Activated T-helper 1 cell treated with Interleukin-2 at 50 U/mL for 16 hours (primary cell): ENCODE measurements at places on chromosomes 5 and 9.

GRCh38 chr9:694403-695154, 146.9 kb upstream of the DMRT1 start:
- no peak for DNase-seq

GRCh38 chr5:146528236-146528635, 12.2 kb upstream of the GPR151 start:
- no peak for DNase-seq

GRCh38 chr5:147372191-147372590, 137.4 kb downstream of the STK32A start:
- no peak for DNase-seq

- no peak for DNase-seq
Observed at GRCh38 chr5:76367623-76368371, 35.3 kb upstream of the IQGAP2 start.

- DNase-seq = peak; percentile 21
Observed at GRCh38 chr9:100505564-100506159, 32.7 kb downstream of the TMEFF1 start.

DNA sequence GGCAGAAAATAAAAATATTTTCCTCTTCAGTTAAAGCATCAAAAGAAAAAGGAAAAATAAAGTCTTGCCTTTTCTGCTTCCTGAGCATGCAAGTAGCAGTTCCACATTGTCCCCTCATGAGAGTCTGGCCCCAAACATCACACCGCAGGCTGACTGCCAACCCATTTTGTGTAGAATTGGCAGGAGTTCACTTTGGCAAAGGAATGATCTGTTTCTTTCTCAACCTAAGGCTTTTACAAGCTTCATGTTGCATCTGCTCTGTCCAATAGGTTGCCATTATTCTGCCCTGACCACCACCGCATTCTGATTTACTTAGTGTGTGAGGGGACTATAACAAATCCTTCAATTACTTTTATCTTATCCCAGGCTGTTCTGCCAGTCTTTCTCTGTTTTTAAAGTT, 249.5 kb downstream of the ISL1 start:
- no peak for DNase-seq

DNA sequence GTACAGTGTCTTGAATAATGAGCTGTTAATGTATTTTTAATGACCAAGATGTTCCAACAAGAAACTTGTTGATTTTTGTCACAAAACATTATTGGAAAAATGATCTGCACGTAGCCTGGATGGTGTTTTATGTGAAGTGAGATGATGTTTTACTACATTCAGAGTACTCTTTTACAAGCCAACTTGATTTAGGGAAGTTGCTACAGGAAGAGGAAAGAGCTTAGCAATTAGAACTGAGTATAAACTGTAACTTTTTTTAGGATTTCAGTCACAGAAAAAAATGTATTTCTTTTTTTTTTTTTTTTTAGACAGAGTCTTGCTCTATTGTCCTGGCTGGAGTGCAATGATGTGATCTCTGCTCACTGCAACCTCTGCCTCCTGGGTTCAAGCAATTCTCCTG, 113.6 kb upstream of the ADRA1B start:
- no peak for DNase-seq

GRCh38 chr5:164345173-164345849, 839.9 kb downstream of the MAT2B start:
- no peak for DNase-seq

GRCh38 chr9:108978205-108978604, 35.1 kb downstream of the CTNNAL1 start:
- no peak for DNase-seq

GRCh38 chr5:164470312-164470711, 964.9 kb downstream of the MAT2B start:
- no peak for DNase-seq

- DNase-seq = no peak
Observed at GRCh38 chr5:55535199-55535905, 588 bp upstream of the PLPP1 start.

DNA sequence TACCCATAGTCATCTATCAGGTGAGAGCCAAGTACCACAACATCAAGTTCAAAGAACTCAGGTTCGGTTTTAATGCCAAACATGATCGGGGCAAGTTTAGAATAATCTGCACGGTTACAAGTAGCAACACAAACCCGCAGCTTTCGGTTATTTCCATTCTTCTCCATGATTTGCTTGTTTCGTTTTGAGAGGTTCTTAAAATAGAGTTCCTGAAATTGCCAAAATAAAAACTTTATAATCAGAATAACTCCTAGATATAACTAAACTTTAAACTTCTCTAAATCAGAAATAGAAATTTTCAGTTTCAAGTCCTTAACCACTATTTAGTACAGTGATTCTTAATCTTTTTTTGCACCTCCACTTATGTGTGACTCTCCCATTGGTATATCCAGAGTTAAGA, 9.1 kb downstream of the GNE start:
- DNase-seq = no peak

DNA sequence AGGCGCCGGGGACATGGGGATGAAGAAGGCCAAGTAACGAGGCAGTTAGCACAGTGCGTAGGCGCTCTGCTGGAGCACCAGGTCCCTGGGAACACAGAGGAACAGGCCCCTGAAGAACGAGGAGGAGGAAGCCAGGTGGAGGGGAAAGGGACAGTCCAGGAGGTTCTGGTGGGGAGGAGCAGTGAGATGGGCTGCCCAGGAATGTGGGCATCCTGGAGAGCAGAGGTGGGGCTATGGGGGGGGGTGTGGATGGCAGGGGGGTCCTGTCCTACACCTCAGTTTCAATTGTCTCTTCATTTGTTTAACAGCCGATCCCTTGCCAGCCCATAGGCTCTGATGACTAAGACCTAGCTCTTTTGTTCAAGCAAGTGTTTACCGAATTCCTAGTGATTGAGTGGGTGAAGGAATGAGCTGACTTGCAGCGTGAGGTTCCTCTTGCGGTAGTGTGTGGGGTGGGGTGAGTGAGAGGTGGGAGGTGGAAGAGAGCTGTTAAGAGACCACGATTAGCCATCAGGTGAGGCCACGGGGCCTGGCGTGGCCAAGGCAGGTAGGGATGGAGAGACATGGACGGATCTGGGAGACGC, 8.4 kb upstream of the PHYHD1 start:
- no peak for DNase-seq

- no peak for DNase-seq
Observed at GRCh38 chr9:72089451-72090130, 29.2 kb upstream of the C9orf57 start.

GRCh38 chr9:113599646-113600022, 136.1 kb downstream of the RGS3 start:
- no peak for DNase-seq
